Upper lobe of left lung (tissue), 6 donors: ENCODE measurements at places on chromosomes 5 and 9.

DNA sequence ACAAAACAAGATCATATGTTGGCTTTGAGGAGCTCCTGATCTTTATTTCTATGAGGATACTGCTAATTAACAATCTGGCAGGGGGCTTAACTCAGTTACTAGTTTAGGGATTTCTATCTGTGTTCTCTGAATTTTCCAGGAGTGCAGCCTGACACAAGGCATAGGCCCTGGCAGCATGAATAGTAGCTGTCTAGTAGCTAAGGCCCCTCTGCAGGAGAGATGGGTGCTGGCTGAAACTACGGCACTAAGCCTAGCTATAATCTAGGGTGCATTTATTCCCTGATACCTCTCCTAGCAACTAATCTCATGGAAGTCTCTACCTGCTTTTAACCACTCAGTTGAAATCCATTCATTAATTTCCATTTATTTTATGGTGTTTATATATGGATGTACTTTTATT lies 268.2 kb downstream of the TMEM232 start:
- no peak for DNase-seq

DNA sequence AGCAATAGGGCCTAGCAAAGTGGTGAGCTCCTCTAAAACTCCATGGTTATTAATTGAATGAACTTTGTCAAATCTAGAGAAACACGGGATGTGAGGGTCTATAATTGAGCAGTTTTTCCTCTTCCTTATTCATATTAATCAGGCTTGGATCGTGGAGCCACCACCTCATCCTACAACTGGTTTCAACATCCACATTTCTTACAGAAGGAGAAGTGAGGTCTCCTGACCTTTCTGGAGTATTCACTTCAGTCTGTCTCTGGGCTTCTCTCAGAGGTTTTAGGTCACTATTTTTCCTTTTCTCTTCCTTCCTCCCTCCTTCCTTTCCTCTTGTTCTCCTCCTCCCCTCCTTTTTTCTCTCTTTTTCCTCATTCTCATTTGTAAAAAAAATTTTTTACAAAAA lies 177.3 kb upstream of the ACTBL2 start:
- DNase-seq, result no peak

- no peak for DNase-seq
These were observed 59.2 kb downstream of the COL5A1 start for GRCh38 chr9:134700636-134701350.

DNA sequence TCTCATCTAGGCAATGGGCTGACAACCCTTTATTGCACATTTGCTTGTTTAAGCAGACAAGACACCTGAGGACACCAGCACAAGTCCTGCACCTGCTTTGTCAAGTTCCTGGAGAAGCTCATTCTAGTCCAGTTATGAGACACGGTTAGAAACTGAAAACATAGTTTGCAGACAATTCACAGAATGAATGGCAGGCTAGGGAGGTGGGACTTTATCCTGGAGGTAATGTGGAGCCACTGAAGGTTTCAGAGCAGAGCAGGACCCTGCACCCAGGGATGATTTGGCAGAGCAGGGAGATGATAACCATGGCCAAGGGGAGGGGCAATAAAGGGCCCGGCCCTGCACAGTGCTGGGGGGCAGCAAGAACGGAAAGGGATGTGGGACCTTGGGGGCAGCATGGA lies 50.7 kb upstream of the SLC25A51 start:
- DNase-seq, result no peak

GRCh38 chr5:125065741-125066140 lies 319.3 kb upstream of the ZNF608 start:
- DNase-seq, result no peak

DNA sequence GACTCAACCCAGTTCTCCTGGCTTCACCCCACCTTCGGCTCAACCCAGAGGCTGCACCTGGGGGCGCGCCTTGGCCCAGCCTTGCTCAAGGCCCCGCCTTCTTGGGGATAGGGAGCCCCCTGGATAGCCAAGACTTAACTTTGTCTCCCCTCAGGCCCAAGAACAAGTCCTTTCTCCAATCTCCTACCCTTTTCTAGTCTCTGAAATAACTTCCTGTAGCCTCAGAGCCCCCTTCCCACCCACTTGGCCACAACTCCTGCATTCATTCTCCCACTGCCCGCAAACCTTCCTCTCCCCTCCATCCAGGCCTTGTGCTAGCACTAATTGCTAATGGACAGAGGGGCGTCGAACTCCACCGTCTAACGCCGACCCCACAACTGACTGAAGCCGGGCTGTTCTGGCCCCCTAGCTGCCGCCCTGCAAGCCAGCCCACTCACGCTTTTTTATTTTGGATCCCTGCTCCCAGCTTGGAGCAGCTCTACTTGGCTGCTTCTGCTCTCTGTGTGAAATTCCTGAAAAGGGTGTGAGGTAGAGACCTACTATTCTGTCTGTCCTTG lies 579 bp upstream of the ASTN2 start:
- peak; percentile 13 for DNase-seq

- no peak for DNase-seq
These were observed 62.2 kb upstream of the ADAMTS2 start for GRCh38 chr5:179407191-179408175.

DNA sequence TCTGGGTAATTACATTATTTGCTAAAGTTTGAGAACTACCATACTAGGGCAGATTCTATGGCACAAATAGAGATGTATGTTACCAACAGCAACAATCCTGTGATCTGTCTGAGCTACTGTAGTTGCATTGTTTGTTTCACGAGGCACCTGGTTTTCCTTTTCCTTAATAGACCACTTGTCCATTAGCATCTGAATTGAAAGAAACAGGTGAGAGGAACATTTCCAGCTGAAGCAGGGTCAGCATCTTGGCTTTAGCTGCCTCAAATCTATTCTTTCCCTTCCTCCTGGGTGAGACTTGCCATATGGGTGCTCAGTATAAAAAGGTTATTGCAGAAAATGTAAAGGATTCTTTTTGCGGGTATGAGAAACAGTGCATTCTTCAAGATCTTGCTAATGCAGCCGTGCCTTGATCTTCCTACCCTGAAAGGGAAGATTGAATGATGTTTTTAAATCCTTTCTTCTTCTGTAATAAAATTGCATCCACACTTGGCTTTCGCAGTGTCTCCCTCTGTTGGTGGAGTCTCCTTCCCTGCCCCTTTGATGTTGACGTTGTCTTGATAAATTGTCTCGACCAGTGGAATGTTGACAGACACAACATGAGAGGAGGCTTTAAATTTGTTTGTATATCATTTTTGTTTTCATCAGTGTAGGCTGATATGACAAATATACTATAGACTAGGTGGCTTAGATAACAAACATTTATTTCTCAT lies 118.0 kb upstream of the BRINP1 start:
- DNase-seq, result no peak

- no peak for DNase-seq
These were observed 34.9 kb downstream of the SEMA4D start for GRCh38 chr9:89462817-89463683.

DNA sequence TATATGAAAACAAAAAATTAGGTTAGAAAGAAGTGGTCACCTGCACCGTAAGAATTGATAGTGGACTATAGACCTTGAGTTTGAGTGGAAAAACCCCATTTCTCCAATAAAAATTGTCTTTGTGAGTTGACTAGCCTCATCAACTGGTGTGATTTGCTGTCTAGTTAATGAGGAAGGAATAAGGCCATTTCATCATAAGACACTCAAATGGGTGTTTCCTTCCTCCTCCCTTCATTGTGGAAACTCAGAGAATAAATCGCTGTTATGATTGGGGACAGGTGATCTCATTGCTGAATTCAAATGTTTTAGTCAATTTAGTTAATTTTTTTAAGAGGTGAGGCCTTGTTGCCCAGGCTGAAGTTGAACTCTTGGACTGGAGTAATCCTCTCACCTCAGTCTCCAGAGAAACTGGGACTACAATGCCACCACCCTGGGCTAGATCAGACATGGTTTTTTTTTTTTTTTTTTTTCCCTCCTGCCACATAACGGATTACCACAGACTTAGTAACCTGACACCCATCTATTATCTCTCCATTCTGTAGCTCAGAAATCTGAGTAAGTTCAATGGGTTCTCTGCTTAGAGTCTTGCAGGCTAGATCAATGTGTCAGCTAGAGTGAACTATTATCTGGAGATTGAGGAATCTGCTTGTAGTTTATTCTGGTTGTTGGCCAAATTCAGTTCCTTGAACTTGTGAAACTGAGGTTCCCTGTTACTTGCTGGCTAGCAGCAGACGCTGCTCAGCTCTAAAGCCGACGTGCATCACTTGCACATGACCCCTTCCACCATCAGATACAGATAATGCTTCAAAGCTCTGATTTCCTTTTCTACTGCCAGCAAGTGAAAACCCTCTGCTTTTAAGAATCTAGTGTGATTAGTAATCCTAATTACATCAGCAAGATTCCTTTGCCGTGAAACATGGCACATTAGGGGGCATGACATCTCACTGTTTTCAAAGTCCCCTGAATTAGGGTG lies 663.8 kb upstream of the CDH9 start:
- no peak for DNase-seq
